Lung microvascular endothelial cell (primary cell): ENCODE measurements at places on chromosomes 4 and X. TPM values are rescaled to one million over a fixed set of nuclear protein-coding genes. Genes with fewer than 3 reads are reported as not detected.

DNA sequence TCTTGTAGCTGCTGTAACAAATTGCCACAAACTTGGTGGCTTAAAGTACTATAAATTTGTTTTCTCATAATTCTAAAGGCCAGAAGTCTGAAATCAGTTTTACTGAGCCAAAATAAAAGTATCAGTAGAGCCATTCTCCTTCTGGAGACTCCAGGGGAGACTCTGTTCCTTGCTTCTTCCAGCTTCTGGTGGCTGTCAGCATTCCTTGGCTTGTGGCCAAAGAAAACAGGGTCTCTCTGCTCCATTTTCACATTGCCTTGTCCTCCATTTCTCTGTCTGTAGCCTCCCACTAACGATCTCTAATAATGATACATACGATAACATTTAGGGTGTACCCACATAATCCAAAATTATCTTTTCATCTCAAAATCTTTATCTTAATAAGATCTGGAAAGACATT is 200.4 kb downstream of the MAB21L2 start:
- peak; percentile 38 for DNase-seq

GRCh38 chr4:103156106-103156505 is 42.0 kb downstream of the CENPE start:
- DNase-seq = no peak

The SH3BP2 gene
- 12.2 and 14.5 TPM in 2 replicates for total RNA-seq

The TASL gene
- not detected in 2 replicates for total RNA-seq

GRCh38 chr4:81600520-81601357 is 129.0 kb upstream of the RASGEF1B start:
- no peak for DNase-seq

GRCh38 chr4:118331352-118331751 is 21.5 kb downstream of the PRSS12 start:
- DNase-seq = no peak

GRCh38 chr4:55534306-55534705 is 12.4 kb downstream of the CLOCK start:
- DNase-seq = no peak

The PORCN gene
- 3.9 and 6.0 TPM in 2 replicates for total RNA-seq

The PCYT1B gene
- total RNA-seq = under 0.01 TPM in 2 replicates

DNA sequence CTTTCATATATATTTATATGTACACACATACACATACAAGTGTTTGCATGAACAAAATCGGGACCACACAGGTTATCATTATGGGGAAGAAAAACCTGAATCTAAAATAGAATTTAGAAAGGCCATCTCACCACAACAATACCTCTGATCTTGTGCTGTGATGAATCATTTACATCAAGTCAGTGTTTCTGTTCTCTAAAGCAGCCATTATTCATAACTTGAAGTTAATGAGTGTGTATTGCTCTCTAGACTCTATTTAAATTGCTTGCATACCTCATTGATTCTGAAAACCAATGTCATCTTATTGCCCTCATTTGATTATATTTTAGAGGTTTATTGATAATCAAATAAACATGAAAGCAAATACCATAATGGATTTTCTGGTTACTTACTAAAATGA is 71.6 kb downstream of the FAM114A1 start:
- no peak for DNase-seq

The AKAP14 gene
- not detected in 2 replicates for total RNA-seq

- DNase-seq = no peak
These were observed 188.5 kb downstream of the APBB2 start for GRCh38 chr4:41025824-41026223.

The GATA1 gene
- total RNA-seq = not detected in 2 replicates

The MXRA5 gene
- under 0.01 TPM in 1 of 2 replicates, not detected in the other for total RNA-seq

DNA sequence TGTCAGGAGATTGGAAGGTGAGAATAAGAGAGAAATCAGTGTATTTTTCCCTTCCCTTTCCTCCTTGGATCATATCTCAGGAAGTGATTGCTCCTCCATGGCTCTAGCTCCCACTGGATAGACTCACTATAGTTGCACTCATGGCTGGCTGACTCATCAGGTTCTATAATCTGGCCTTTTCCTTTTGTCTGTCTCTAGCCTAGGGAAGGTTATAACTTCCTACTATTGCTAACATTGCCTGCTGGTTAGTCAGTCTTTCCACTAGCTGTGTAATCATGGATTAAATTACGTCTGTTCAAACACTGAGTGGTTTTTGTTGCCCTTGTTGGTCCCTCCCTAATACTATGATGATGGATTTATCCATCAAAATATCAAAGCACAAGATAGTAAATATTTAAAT is 195.5 kb upstream of the VEGFC start:
- peak; percentile 96 for DNase-seq

DNA sequence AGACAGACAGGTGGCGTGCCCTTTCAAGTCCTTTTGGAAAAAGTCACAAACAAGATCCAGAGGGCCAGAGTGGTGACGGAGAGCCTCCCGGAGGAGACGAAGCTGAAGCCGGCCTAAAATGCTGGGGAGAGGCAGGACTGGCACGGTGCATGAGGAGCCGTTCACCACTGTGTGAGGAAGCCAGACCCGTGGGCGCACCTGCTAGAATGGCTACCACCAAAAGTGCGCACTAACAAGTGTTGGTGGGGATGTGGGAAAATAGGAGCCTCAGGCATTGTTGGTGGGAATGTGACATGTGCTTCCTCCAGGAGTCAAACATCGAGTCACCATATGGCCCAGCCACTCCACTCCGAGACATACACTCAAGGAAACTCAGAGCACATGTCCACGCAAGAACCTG is 67.4 kb upstream of the HELT start:
- no peak for DNase-seq

DNA sequence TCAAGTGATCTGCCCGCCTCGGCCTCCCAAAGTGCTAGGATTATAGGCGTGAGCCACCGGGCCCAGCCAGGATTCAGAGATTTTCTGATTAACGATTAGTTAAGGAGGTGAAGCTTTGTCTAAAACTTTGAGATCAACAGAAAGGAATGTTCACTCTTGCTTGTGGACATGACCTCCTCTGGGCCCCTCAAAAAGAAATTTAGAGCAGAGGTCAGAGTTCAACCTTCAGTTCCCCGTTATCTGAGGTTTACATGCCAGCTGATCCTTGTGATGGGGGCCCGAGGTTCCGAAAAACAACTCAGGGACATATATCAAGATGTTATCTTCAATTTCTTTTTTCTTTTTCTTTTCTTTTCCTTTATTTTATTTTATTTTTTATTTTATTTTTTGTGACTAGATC is 54.6 kb downstream of the DDX3X start:
- DNase-seq = no peak

The PLS3 gene
- 277 and 321 TPM in 2 replicates for total RNA-seq

DNA sequence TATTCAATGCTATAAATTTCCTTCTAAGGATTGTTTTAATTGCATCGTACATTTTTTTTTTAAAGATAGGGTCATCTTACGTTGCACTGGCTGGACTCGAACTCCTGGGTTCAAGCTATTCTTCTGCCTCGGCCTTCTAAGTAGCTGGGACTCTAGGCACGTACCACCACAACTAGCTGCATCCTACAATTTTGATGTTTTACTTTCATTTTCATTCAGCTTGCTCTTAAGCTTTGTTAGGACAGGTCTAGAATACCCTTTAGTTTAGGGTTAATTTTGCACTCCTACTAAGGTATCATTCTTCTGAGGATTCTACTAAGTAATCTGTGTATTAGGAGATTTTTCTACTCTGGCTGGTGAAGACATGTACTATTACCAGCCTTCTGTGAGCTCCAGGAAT is 50.2 kb upstream of the C1GALT1C1 start:
- no peak for DNase-seq

GRCh38 chr4:108140328-108140727 is 28.4 kb downstream of the LEF1 start:
- no peak for DNase-seq

The C1QTNF7 gene
- not detected in 2 replicates for total RNA-seq

GRCh38 chr4:184062769-184063168 is 154.9 kb downstream of the ENPP6 start:
- DNase-seq = no peak

The GPR173 gene
- total RNA-seq = 0.44 and 1.4 TPM in 2 replicates

GRCh38 chrX:51976503-51976902 is 83.1 kb downstream of the MAGED1 start:
- no peak for DNase-seq

- DNase-seq = no peak
These were observed 20.4 kb downstream of the ADGRL3 start for GRCh38 chr4:61220556-61220955.

- no peak for DNase-seq
These were observed 350.0 kb upstream of the CTSO start for GRCh38 chr4:156303708-156304107.

DNA sequence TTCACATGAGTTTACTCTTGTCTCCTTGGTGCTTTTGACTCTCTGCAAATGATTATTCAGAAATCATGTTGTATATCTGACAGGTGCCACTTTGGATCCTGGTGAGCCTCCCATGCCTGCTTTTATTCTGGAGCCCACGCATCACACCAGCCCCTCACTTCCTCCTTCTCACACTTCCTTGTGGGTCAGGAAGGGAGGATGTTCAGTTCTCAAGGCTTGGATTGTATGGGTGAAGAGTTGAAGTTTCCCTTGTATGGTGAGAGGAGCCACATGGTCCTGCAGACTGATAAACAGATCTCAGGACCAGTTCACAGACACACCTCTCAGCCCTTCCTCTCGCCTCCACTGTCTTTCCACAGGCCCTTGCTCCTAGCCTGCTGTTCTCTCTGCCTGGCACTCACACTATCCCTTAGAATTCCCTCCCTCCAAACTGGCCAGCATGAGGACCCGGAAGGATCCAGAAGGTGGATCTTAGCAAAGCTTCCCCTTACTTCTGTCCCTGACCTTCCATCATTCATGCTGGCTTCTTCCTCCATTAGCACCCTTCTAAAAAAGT is 92.1 kb downstream of the STK32B start:
- DNase-seq = no peak

DNA sequence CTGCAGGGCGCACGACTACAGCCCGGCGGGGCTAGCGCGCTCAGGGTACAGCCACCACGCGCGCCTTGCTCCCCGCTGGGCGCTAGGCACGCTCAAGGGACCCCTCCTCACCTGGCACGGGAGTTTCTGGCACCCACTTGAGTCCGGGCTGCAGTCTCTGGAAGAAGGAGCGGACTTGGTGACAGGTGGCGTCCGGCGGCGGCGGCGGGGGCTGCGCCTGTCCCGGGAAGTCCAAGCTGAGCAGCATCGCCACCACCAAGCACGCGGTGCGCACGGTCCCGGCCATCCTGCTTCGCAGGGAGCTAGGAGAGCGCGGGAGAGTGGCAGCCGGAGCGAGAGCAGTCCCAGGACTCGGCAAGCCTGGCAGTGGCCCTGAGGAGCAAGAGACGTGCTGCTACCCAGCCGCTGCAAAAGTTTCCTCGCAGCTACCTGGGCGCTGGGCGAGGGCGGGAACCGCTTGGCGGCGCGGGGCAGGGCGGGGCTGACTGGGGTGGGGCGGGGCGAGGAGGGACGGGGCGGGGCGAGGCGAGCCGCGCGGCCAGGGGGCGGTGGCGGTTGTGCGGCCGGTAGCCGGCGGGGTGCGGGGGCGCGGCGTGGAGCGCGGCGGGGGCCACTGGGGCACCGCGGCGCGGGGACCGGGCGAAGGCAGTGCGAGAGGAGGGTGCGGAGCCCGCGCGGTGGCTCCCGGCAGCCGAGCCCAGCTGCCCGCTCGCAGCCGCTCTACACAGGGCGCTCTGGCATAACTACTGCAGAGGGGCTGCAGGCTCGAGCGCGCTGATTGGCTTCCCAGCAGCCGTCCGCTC is at the start of gene GPC3:
Gene GPC3 (minus strand): TSS at position 431 of the 803 bp plus-strand sequence.
- peak; percentile 6 for DNase-seq

- no peak for DNase-seq
These were observed 284.1 kb upstream of the TENM3 start for GRCh38 chr4:181959121-181959520.

- no peak for DNase-seq
These were observed 10.5 kb downstream of the SEPTIN11 start for GRCh38 chr4:76960014-76960413.

DNA sequence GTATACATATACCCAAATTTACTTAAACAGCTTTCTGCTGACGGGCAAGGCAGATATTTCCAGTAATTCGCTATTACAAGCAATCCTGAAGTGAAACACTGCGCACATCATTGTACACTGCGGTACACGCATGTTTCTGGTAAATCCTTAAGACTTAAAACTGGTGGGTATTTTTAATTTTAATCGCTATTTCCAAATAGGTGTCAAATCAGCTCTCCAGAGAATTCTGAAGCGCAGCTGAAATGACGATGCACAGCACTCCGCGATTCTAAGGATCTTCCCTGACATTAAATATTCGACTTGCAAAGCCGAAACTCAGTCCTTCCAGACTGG is 361 bp downstream of the TMEM128 start:
- DNase-seq = peak; percentile 53

GRCh38 chr4:82905205-82905604 is 4.7 kb downstream of the THAP9 start:
- peak; percentile 55 for DNase-seq

DNA sequence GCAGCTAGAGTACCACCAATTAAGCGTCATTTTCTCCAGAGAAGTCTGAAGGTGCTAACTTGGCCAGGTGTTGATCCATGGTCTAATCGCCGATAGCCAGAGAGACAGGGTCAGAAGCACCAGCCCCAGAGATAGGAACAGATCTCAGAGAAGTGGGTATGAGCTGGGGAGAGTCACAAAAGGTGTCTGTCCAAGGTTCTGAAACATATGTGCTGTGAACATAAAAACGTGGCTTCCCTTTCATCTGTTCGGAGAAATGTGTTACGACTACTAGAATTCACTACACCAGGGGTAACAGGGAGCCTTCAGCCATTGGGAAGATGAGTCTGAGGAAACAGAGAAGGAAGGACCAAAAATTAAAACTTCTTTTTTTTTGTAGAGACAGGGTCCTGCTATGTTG is 91.3 kb downstream of the FBXL5 start:
- no peak for DNase-seq

DNA sequence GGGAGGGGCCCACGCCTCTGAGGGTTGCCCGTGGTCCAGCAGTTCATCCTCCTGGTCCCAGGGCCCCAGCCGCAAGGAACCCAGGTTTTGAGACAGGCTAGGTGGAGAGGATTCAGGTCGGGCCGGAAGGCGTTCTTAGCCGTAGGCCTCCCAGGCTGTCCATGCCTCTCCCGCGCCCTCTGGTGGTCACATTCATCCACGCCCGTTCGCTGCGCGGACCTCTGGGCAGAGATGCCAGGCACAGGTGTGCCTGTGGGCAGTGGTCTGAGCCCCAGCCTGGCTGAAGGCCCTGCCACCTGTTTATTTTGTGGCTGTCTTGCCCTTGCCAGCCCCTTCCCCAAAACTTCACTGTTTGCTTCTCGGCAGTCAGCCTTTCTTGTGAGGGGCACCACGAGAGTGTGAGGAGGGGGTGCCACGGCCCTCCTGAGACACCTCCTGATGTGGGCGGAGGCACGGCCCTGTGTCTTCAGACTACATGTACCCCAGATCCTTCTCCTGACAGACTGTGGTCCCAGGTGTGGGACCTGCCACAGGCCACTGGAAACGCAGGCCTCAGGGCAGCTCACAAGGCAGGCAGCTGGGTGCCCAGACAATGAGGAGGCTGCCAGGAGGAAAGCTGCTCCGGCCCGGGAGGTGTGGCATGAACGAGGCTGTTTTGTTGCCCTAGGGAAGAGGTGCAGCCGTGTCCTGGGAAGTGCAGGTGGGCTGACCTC is 5.0 kb downstream of the UVSSA start:
- DNase-seq = peak; percentile 87

The PRSS12 gene
- 0.60 and 7.2 TPM in 2 replicates for total RNA-seq
